Germinal center (tissue), 1 donor: ENCODE measurements at places on chromosomes 3 and 15.
A peak's percentile ranks its signal among the peaks of the same experiment; 100 is the strongest.

GRCh38 chr15:65551183-65551582, 20.9 kb downstream of the HACD3 start:
- no peak for DNase-seq

- DNase-seq = no peak
Observed at GRCh38 chr3:133996996-133997395, 32.7 kb downstream of the SLCO2A1 start.

DNA sequence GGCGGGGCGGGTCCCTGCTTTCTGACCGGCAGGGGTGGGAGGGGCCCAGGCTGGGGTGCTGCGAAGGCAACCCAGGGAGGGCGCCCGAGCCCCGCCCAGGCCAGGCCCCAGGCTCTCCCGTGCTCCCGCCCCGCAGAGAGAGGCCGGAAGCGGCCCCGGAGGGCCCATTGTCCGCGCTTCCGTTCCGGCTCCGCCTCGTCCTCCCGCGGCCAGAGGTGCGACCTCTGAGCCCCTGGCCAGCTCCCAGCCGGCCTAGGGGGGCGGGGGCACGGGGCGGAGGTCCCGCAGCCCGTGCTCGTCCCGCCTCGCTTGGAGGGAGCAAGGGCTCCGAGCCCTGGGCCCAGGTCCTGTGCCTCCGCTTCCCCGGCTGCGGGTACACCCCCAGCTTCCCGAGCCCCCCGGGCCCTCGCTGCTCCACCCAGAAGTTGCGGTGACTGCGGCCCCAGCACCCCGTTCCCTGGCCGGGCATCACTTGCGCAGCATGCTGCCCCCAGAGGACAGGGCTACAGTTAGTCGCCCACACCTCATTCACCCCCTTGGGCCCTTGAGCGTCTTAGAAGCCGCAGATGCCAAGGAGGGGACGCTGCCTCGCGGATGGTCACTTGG, 20.4 kb upstream of the PLXND1 start:
- peak; percentile 92 for DNase-seq

DNA sequence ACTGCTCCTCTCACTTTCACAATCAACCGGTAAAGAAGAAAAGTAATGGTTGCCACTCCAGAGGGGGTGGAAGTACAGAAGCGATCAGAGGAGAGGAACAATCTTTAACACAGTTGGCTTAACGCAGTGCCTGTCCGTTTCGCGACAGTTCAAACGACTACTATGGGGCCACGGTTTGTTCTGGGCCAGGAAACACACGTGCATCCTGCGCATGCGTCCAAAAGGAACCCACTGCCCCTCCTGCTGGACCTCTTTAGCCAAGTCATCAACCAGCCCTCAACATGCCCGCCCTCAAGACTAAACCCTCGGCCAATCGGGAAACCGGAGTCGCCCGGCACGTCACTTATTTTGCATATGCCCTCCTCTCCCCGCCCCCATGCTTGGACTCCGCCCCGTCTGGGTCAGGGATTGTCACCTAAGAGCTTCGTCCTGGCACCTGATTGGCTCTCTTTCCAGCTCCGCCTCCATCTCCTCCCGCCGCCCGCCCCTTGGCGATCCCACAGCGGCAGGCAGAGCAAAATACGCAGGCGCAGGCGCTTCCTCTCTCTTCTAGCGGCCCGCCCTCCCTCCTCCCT, 345 bp upstream of the CDV3 start:
- peak; percentile 93 for DNase-seq

GRCh38 chr3:112308151-112308911, 14.3 kb upstream of the SLC9C1 start:
- DNase-seq = no peak

GRCh38 chr3:27095553-27096222, 273.5 kb downstream of the NEK10 start:
- peak; percentile 4 for DNase-seq

- no peak for DNase-seq
Observed at GRCh38 chr3:65848024-65848423, 190.7 kb downstream of the MAGI1 start.

- DNase-seq = no peak
Observed at GRCh38 chr3:65233561-65233960, 545.8 kb upstream of the ADAMTS9 start.

DNA sequence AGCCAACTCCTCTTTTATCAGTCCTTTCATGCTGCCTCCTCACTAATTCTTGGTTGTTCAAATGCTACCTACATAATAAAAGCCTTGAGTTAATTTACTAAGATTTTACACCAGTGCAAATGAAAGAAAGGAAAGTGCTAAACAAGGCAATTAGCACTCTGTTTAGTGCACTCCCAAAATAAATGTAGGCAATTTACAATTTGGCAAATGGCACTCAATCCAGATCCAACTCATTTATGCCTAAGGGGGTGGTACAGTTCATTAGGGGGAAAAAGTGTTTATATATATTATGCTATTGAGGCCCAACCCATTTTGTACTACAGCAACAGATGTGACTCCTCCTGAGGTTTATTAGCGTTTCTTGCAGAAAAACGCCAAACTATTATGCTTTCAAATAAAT, 370.1 kb downstream of the NR2F2 start:
- DNase-seq = no peak

DNA sequence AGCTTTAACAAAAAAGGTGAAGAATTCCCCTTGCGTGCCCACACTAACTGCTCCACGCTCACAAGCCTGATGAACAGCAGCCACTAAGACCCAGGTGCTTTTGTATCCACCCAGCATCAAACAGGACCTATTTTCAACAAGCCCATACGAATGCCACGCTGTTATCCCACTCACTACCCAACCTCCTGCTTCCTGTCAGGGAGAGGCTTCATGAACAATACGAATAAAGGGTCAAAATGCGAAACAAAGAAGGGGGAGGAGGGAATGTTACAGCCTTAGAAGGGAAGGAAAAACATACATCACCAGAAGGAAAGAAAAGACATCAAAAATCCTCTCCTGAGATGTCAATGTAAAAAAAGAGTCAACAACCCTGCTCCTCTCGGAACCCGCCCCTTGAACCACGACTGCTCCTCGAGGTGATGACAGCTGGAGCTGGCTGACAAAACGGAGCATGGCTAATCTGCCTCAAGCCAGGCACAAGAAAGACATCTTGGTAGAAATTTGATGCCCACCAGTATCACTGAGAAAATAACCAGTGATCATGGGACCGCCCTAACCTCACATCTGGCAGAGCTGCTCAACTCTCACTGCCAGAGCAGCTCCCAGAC, 9.7 kb downstream of the ERC2 start:
- no peak for DNase-seq

DNA sequence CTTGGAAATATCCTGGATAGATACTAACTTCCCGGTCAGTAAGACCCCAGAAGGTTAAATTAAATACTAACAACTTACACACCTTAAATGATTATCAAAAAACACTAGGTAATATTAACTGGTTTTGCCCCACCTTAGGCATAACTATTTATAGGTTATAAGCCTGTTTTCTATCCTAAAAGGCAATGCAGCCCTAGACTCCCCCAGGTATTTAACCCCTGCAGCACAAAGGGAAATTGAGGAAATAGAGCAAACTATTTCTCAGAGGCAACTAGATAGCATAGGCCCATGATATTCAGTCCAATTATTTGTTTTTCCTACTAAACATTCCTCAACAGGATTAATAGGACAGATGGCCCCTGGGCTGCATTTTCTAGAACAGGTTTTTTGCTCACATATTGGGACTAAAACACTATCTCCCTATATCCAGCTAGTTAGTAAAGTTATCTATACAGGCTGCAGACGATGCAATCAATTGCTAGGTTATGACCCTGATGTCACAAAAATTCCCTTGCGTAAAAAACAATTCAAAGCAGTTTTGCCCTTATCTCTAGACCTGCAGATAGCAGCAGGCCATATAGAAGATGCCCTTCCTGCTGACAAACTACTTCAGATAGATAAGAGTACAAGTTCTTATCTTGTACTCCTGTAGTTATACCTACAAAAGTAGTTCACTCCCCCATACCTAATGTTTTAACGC, 221.3 kb downstream of the DTWD1 start:
- no peak for DNase-seq

- DNase-seq = no peak
Observed at GRCh38 chr15:82549199-82549665, 9.0 kb upstream of the RPS17 start.

DNA sequence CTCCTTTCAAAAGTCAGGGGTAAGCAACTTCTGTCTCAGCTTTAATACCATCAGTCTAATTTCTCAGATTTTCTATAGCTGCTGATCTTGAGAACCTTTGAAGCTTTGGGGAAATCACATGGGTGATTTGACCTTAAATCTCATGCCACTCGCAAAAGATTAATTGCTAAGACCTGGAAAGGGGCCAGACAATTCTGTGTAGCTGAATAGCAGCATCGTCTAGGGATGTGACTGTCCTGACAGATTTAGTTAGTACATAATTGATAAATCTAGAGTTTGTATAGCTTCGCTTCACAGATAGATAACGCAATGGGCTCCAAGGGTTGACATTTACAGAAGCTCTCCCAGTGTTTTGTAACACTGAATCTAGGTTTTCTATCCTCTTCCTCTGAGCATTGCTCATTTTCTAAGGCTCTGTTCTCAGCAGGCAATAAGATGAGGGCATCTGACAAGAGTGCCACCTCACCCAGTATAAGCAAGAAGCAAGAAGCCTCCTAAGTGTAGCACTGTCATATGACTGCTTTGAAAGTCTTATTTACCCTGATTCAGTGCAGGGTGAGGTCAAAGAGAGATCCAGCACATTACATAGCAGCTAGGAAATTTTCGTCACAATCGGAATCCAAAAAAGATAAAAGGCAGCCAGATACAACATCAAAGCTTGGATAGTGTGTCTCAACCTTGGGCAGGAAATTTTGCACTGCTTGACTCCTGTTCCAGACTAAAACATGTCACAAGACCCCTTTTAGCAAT, 47.7 kb upstream of the DUT start:
- no peak for DNase-seq

DNA sequence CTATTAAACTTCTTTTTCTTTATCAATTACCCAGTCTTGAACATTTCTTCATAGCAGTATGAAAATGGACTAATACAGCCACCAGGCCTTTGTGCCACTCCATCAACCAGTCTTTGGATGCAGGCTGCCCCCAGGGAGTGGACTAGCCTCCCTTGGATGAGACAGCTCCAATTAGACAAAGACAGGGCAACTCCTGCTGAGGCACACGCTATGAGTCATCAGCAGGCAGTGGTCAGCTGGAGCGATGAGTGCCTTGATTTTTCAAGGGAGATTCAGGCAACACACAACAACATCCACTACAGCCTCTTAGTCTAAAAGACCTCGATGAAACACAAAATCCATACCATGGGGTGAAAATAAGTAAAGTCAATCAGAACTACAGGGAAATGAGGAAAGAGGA, 160.1 kb downstream of the ARRDC4 start:
- DNase-seq = no peak

DNA sequence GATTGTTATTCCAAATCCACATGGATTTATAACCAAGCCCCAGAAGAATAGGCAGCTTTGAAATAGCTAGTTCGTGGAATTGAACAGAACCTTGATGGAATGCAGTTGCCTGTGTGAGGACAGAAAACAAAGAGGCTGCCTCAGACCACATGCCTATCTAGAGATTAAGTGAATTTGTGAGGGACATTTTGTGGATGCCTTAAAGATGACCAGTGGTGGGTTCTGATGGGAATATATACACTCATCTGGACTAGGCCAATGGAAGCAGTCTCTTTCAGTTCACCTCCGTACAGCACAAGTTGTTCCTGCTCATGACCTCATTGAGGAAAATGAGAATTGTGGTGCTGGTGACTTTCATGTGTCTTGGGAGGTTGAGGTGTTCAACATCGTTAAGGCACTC, 63.2 kb upstream of the PYDC2 start:
- no peak for DNase-seq

- DNase-seq = no peak
Observed at GRCh38 chr3:18247776-18248310, 177.3 kb downstream of the SATB1 start.

DNA sequence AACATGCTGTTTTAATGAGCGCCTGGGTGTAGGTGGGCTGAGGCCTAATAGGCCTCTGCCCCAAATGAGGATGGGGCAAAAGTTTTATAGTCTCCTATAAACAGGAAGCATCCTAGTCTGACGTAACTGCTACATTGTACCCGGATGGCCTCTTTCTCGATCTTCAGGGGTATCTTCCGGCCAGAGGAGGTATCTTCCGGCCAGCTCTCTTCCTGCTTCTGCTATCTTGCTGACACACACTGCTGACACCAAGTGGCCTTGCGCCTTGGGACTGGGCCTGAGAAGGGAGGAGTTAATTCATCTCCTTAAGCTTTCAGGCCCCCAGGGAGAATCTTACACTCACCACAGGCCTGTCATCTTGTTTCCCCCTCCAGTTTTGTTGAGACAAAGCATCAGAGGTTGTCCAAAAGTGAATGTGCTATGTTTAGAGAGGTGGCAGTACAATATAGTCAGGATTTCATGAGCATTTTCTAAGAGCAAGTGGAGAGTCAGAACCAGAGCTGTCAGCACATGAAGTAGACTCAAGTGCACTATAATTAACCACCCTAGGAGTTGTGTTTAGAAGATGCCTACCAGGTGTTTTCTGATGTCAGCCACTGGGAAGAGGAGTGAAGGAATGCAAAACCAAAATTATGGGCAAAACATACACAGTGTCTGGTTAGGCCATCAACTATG, 15.6 kb upstream of the IGSF10 start:
- DNase-seq = no peak

- DNase-seq = peak; percentile 74
Observed at GRCh38 chr3:197734667-197735318, 1.9 kb downstream of the RUBCN start.

DNA sequence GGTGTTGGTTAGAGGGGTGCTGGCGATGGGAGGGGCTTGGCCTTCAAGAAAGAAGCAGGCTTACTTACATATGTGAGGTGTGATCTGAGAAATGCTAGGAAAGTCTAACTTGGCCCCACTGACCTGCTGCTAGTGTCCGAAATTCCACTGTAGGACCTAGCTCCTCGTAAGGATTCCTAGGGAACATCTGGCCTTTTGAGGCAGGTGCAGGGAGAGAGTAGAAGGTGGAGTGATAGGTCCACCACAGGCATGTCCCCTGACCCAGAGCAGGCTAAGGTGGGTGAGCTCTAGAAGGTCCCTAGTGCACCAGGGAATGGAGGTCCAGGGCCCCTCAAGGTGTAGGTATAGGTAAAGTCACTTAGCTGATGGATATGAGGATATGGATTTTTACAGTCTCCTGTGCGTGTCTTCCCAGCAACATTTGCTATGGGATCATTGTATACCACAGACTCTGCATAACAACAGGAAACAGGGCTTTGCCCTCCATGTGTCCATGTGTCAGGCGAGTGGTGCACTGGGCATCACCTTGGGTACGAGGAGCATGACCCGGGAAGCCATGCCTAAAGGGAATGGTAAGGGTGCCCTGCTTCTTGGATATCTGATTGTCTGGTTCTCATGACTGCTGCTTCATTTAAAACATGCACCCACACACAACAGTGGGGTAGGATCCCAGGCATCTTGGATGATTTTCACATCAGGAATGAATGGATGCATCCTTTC, 32.6 kb downstream of the POMGNT2 start:
- no peak for DNase-seq
